Activated naive CD4-positive, alpha-beta T cell treated with anti-CD3 and anti-CD28 coated beads, Interleukin-2, amount 50 U/mL, for 72 hours (primary cell): ENCODE measurements at places on chromosomes 1 and 21. TPM values are rescaled to one million over a fixed set of nuclear protein-coding genes. Genes with fewer than 3 reads are reported as not detected.

Gene SFN
- 1.1 TPM for total RNA-seq

Gene TMPRSS15
- not detected for total RNA-seq

Gene TRIM67
- 0.02 TPM for total RNA-seq

Gene PRDX6
- 123 TPM for total RNA-seq

Gene FCN3
- not detected for total RNA-seq

Gene DCDC2B
- 0.16 TPM for total RNA-seq

Gene RNU1-4
- 1,082 TPM for total RNA-seq

Gene PTGFRN
- 20.3 TPM for total RNA-seq

Gene OR2L2
- 0.23 TPM for total RNA-seq

Gene CCDC27
- total RNA-seq, result not detected

Gene OR10R2
- total RNA-seq, result not detected

Gene NUF2
- 89.1 TPM for total RNA-seq

Gene FAM72C
- 17.1 TPM for total RNA-seq

Gene PITHD1
- 68.6 TPM for total RNA-seq

Gene KIF21B
- 58.1 TPM for total RNA-seq

Gene C1orf159
- total RNA-seq, result 20.7 TPM

Gene CCDC185
- total RNA-seq, result not detected

Gene SPSB1
- total RNA-seq, result 12.6 TPM

Gene MYCL
- 0.72 TPM for total RNA-seq

Gene RYR2
- total RNA-seq, result not detected

Gene SELL
- total RNA-seq, result 341 TPM

Gene EIF3I
- 273 TPM for total RNA-seq

Gene CAPN2
- total RNA-seq, result 7.0 TPM

Gene SLC30A10
- not detected for total RNA-seq

Gene CFHR1
- total RNA-seq, result not detected

Gene PLPPR4
- not detected for total RNA-seq

Gene CYP4A22
- not detected for total RNA-seq

Gene OR2L5
- 0.16 TPM for total RNA-seq

Gene CFAP74
- not detected for total RNA-seq

Gene KRTAP8-1
- not detected for total RNA-seq

Gene TRIM17
- 0.91 TPM for total RNA-seq

Gene KIAA0040
- total RNA-seq, result 21.2 TPM

Gene LIN28A
- total RNA-seq, result not detected

Gene NKAIN1
- total RNA-seq, result not detected

Gene DUSP12
- 23.8 TPM for total RNA-seq
